ENCODE measurements at places on chromosomes 16 and 17.

GRCh38 chr17:67655478-67656148, 62.1 kb upstream of the NOL11 start:
- DNase-seq: no peak

- no peak for DNase-seq
These were observed 23.8 kb downstream of the LITAF start for GRCh38 chr16:11562941-11563340.

DNA sequence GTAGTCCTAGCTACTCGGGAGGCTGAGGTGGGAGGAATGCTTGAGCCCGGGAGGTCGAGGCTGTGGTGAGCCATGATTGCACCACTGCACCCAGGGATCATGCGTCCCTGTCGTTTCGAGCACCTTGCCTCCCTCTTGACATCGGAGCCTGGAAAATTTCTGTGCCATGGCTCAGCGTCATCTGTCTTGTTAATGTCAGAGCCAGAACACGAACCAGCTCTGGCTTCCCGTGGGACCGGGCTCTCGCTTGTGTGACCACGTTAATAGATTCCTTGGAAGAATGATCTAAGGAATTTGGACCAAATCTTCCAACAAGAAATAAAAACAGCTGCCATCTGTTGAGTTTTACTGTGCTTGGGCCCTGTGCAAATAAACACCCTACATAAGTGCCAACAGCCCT, 117.7 kb downstream of the ABCC1 start:
- no peak for DNase-seq

GRCh38 chr17:82153745-82154375, 55.8 kb upstream of the FASN start:
- peak; percentile 68 for DNase-seq

DNA sequence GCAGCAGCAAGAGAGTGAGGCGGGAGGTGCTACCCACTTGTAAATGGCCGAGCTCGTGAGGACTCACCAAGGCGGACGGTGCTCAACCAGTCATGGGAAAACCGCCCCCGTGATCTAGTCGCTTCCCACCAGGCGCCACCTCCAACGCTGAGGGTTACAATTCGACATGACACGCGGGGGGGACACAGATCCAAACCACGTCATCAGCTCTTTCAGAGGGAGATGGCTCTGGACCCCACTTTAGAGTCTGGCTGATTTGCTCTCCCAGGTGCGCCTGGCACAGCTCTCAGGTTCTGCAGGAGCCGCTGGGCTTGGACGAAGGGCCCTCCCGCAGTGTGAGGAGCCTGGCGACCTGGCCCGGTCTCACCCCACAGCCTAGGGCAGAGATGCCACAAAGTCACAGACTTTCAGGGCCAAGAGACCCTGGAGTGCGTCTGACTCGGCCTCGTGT, 21.1 kb upstream of the DOC2B start:
- DNase-seq: no peak

- DNase-seq: no peak
These were observed 41.3 kb upstream of the RASD1 start for GRCh38 chr17:17537311-17538099.

DNA sequence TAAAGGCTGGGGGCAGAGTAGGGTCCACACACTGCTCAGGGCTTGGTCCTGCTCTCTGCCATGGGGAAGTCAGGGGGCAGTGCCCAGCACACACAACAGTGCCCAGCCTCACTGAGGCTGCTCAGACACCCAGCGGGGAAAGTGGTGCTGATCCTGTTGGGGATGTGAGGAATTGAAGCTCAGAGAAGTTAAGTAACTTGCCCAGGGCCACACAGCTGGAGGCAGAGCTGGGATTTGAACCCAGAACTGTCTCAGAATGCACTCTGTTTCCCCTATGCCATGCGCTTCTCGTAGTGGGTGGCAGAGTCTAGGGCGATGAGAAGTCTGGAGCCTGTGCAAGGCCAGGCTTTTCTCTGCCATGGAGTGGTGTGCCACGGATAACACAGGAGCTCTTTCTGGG, 59.3 kb downstream of the SDK2 start:
- DNase-seq: no peak

DNA sequence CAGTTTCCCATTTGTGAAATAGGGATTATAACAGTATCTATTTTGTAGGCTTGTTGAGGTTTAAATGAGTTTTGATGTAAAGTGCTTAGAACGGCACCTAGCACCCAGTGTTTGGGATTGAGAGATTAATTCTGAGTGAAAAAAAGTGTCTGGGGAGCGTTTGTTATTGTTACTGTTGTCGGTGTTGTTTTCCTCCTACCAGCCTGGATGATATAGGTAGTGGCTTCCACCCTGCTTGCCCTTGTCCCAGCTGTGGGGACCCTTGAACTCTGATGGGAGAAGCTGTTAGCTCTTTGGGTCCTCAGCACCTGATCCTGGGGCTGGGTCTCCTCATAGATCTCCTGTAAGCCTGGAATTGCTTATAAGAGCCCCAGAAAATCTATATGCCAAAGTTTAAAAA, 4.9 kb downstream of the FMNL1 start:
- DNase-seq: no peak
